ENCODE measurements at places on chromosomes 2 and 18.

DNA sequence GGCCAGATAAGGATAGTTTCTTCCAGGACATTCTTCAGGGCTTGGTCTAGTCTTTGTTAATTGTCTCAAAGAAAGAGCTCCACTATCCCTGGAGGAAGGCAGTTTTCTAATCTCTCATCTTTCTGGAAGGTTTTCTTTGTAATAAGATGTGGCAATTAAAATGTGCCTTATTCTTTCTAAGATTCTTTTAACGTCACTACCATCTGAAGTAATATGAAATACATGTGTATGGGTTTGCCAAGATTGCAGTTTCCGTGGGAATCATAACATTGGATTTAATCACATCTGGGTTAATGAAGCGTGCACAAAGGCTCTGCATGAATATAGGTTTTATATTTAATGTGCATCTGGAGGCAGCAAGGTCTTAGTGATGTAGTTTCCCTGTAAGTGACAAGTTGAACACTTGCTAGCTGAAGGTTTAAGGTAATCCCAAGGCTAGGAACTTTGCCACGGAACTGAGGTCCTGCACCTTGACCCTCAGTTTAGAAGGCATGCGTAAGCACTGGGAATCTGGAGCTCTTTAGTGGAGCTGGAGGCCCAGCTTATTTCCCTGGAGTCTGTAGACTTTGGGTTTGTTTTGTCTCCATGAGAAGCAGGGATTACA lies 25.7 kb downstream of the DIS3L2 start:
- DNase-seq = no peak

- no peak for DNase-seq
These were observed 262.1 kb downstream of the CPS1 start for GRCh38 chr2:210818473-210818872.

GRCh38 chr2:42902939-42903709 lies 110.7 kb upstream of the HAAO start:
- DNase-seq = no peak

GRCh38 chr18:63446266-63446665 lies 24.0 kb upstream of the VPS4B start:
- DNase-seq = no peak

DNA sequence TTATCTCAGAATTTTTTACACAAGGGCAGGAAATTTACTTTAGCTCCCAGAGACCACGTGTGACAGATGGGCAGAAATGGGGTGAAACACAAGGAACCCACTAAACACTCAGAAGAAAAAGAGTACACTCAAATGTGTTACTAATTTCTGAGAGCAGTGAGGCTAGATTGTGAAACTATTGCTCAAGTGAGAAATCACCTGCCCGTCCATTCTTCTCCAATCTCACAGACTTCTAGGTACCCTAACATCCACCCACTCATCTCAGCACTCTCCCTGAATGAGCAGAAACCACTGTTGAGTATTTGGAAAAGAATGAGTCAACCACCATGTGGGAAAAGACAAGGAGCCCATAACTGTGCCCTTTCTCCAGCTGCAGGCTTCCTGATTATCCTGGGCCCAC lies 293.0 kb upstream of the CDH2 start:
- no peak for DNase-seq

DNA sequence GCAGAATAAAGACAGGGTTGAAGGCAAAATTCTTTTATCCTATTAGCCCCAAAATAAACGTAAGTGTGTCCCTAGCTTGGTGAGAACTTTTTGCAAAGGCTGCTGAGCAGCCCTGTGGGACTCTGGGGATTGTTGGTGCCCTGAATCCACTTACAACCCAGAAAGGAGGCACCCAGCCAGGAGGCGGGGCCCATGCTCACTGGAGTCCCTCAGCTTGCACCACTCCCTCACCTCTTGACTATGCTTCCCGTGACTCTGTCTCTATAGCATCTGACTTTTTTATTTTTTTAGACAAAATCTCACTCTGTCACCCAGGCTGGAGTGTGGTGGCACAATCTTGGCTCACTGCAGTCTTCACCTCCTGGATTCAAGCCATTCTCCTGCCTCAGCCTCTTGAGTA lies 15.8 kb upstream of the COL6A3 start:
- DNase-seq = no peak

- peak; percentile 29 for DNase-seq
These were observed 7.0 kb upstream of the EPG5 start for GRCh38 chr18:45974088-45974536.

GRCh38 chr18:45412577-45412976 lies 202.7 kb upstream of the SLC14A2 start:
- DNase-seq = no peak

DNA sequence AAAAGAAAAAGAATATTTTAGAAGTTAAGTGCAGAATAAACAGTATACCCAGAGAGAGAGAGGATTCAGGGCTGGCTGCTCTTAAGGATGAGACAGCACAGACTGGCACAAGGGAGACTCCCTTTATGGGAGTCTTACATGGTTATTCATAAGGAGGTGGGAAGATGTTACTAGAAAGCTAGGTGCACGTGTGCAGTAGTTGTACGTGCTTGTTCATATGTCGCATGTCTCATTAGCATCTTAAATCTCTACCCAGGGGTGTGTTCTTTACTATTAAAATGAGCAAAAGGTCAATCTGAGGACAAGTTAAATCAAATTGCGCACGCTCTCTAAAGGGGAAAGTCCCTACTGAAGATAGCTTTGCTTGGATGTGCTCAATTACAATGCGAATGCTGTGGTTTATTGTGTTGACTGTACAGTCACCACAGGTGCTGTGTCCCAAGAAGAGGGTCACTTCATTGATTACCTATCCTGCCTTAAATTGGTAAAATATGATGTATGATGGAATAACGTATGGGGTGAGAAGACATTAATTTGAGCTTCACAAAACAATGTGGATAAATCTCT lies 368.0 kb upstream of the SPHKAP start:
- no peak for DNase-seq

DNA sequence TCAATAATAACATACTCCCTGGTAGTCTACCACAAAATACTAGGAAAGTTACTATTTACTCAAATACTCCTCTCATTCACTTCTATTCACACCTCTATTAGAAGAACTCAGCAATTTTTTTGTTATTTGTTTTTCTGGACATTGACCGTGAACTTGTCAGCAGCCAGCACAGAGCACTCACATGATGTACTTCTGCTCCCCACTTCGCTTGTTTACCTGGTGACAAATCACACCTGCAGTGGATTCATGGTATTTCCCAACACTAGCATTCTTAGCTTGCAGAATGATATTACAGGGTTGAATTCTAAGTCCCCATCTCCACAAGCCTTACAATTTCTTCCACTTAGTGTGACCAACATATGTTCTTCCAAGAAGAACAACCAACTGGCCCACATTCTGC lies 238.2 kb downstream of the SATB2 start:
- no peak for DNase-seq

GRCh38 chr2:216490061-216490460 lies 8.6 kb upstream of the RPL37A start:
- DNase-seq = no peak

DNA sequence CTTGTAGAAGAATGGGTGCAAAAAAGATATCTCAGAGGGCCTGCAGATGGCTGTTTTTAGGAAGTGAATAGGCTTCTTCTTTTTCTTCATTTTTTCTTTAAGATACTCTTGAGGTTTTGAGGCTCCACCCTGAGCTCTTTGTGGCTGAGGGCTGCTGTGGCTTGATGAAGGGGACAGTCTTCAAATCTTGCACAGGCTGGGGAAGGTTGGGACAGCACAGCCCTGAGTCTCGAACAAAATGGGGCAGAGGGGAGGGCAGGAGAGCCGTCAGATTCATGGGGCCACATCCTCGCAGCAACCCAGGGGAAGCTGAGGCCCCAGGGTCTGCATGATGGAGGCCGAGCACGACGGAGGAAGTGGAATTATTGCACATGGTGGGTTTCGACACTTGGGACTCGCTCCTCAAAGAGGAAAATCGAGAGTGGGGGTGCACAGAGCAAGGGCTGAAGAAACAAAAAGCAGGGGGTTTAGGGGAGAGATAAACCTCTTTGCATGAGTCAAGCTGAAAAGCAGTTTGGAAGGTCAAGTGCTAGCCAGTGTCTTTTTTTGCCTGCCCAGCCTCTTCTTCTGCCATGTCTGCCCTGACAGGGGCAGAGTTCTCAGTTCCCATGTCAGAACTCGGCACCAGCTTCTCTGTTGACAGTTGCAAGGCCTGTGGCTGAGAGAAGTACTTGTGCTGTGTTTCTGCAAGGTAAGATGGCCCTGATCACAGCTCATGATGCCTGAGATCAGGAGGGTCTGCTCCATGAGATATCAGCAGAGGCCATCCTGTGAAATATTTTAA lies 19.5 kb downstream of the INPP4A start:
- no peak for DNase-seq

DNA sequence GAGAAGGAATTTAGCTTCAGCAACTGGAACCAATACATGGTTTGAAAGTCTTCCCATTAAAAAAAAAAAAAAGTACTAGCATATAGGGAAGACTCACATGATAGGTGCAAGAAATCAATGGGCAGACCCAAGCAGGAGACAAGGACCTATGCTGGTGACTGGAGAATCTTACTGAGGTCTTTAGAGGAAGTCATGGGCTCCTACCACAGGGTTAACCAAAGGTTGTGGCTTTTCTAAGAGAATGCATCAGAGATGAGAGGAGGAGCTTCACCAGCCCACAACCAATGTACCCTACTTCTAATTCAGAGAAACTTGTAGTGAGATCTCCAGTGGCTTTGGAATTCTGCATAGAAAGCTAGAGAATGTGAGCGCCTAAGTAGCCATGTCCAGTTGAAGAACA lies 207.4 kb downstream of the NCKAP5 start:
- DNase-seq = no peak

DNA sequence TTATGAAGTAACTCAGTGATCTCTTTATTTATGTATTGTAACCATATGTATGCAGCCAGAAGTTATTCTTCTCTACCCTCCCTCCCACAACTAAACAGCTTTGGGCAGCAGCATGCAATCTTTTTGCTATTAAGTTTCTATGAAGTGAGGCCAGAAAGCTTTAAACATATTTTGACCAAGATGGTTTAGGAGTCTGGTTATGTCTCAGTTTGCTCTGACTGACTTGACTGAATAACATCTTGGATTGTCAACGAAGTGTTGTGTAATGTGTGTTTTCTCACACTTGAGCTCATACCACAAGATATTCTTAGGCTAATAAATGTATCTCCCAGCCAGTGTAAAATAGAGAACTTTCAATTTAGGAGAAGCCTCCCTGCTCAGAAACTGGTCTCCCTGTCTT lies 104.3 kb downstream of the TTC27 start:
- DNase-seq = no peak

- DNase-seq = no peak
These were observed 87.4 kb downstream of the RNF144A start for GRCh38 chr2:7004636-7005035.

DNA sequence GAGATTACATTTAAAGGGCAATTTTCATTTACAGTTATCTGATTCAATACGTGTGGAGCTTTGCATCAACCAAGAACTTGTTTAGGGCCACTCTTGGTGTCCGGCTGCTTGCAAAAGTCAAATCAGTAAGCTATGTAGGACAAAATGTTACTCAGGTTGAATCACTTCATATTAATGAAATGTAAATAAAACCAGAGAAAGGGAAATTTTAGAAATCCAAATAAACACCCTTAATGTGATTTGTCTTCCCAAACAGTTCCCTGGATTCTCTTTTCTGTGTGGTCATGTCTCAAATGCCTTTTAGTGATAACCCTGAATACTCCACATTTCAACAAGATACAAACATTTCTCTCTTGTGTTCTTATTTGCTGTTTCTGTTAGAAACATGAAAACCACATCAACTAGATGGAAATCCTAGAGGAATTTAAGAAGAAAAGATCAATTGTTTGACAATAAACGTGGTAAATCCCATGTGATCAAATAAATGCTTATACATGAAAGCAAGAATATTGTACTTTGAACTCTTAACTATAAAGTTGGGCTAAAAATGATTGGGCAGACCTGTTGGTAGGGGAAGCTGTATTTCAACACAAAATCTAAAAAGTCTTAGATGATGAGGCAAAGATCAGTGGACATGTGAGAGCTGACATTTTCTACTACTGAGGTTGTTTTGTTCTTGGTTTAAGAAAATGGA lies 101.3 kb downstream of the CDC42EP3 start:
- no peak for DNase-seq

DNA sequence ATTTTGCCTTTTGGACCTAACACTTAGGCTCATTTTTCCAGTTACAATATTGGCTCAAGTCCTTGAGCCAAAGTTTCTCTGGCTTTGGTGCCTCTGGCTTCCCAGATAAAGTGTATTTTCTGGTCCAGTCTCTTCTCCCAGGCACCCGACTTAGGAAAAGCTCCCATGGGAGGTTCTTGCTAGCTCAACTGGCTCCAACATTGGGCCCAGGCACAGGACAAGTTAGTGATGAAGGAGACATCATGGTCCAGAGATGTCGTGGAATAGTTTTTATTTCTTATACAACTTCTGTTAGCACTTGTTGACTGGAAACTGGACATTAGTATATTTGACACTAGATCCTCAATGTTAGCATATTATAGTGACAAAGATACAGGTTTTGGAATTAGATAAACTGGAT lies 8.2 kb upstream of the ZEB2 start:
- DNase-seq = no peak

DNA sequence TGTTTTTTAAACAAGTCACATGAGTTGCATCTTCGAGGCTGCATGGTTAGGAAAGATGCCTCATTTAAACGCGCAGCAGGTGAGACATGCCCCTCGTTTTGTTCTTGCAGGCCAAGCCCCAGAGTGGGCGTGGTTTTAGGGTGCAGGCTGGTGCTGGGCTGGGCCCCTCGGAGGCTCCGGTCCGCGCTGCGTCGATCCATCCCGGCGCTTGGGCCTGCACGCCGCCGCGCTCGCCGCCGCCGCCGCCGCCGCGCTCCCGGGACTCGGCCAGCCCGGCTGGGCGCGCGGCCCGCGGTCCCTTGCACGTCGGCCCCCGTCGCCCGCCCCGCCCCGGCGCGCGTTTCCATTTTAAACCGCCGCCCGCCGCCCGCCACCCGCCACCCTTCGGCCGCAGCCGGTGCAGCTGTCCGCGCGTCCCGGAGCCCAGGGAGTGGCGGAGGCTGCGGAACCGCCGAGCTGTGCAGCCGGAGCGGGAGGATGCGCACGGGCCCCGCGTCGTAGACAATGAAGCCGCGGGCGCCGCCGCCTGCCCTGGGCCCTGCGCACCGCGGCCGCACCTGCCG lies 175.5 kb downstream of the AGAP1 start:
- DNase-seq = no peak

- no peak for DNase-seq
These were observed 34.2 kb upstream of the ACTR2 start for GRCh38 chr2:65193446-65193845.

DNA sequence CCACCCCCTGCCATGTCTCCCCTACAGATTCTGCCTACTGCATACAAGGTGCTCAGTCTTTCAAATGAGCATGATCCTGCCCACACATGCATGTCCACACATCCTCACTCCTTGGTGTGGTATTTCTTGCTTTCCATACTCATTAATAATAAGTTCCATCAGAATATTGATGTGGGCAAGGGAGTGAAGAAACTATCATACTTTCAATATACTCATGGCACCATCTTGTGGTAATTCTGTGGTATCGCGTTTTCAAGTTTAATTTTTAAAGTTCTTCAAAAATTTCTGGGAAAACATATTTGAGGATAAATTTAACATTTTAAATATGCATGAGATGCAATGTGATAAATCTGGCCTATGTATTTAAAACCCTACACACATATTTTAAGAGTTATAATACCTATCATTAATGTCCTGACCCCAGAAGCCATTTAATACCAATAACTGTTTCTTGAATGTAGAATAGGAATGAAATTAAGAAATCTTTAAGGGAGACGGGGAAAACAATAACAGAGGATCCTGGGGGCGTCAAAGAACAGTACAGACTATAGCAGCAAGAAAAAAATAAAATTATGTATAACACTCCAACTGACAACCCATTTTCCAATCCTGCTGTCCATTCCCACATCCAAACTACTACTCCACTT lies 110.1 kb downstream of the ZNF385B start:
- no peak for DNase-seq

Data from left renal pelvis (tissue), 4 donors.